ENCODE measurements at places on chromosomes 7 and 10.

GRCh38 chr7:51785876-51786275 lies 469.3 kb upstream of the COBL start:
- no peak for DNase-seq

- no peak for DNase-seq
Observed at GRCh38 chr10:103564776-103565520, 71.4 kb downstream of the NEURL1 start.

DNA sequence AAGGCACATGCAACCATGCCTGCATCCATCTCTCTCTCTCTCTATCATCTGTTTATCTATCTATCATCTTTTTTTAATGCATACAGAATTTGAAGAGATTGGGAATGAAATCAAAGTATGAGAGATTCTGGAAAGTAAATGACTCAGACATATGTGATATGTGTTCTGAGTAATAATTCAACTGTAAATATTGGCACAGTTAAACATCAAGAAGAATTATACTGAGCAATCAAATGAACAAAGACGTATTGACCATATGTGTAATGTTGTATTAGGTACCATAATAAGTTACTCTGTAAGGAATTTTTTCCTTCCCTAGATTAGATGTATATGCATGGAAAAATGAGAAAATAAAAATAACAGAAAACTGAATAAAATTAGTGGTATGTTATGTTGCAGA lies 108.3 kb downstream of the SUGCT start:
- no peak for DNase-seq

DNA sequence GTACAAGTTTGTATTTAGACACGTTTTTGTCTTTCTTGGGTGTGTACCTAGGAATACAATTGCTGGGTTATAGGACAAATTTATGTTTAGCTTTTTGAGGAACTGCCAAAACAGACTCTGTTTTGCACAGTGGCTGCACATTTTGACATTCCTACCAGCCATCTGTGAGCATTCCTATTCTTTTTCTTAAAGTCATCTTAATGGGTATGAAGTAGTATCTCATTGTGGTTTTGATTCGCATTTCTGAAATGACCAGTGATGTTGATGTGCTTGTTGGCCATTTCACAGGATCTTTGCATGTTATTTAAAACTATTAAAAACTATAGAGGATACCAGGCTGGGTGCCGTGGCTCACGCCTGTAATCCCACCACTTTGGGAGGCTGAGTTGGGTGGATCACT lies 32.6 kb upstream of the IL15RA start:
- no peak for DNase-seq

DNA sequence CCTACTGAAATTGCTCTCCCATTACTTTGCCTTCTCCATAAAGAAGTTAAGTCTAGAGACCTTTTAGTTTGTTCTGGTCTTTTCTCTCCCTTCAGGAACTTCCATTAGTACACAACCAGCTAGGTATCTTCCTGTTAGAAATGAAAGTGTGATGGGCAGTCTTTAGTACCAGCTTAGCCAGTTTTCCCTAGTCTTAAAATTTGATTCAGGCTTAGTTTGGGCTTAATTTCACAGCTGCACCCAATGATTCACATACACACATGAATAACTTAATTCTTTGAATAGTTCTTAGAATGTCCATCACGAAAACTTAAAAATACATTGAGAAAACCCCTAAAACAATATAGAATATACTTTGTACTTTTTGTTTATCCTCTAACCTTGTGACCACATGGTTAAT lies 2.4 kb upstream of the PPP1R9A start:
- no peak for DNase-seq

- no peak for DNase-seq
Observed at GRCh38 chr7:87473986-87474385, 1.5 kb downstream of the ABCB4 start.
